ENCODE measurements at places on chromosomes 6 and 20.

DNA sequence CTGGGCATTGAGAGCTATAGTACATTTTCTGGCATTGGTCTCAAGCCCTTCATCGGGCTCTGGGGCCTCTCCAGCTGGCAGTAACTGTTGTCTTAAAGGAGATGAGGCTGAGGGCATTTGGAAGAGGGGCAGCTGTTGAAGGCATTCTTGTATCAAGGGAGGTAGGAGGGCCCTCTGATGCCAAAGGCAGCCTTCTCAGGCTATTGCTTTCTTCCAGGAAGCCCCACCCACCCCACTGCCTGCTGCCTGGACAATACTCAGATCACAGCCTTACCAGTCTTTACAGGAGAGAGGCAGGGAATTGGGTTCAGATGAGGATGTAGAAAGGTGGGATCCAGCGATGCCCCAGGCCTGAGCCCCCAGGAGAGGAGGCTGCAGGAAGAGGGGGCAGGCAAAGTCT is 46.0 kb downstream of the CPXM1 start:
- DNase-seq: no peak

GRCh38 chr6:168782187-168782751 is 341.3 kb downstream of the SMOC2 start:
- no peak for DNase-seq

DNA sequence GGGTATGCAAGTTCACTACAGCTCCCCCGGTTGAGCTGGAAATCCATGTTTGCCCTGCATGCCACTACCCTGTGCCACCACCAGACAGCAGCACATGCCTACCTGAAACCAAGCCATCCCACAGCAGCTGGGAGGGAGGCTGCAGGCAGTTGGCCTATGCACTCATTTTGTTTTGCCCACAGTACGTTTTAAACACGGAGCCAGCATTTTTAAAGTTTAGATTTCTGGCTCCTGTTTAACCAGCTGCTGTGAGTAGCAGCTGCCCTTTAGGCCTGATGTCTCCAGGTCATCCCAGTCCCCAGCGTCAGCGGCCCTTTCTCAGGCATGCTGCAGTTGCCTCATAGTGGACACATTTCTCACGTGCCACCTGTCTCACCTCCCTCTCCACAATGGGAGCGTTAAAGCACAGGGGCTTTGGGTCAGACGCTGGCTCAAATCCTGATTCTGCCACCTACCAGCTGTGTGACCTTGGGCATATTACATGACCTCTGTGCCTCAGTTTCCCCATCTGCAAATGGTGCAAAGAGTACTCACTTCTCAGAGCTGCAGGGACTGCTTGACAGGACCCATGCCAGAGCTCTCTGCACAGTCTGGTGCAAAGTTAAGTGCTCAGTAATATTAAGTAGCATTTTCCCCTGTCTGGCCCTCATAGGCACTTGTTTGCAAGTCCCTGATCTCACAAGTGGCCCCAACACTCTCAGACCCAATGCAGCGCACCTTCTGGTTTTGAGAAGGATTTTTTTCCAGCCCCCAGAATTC is 8.2 kb upstream of the UBE2V1 start:
- peak; percentile 50 for DNase-seq

GRCh38 chr6:16621002-16621401 is 140.3 kb downstream of the ATXN1 start:
- no peak for DNase-seq

DNA sequence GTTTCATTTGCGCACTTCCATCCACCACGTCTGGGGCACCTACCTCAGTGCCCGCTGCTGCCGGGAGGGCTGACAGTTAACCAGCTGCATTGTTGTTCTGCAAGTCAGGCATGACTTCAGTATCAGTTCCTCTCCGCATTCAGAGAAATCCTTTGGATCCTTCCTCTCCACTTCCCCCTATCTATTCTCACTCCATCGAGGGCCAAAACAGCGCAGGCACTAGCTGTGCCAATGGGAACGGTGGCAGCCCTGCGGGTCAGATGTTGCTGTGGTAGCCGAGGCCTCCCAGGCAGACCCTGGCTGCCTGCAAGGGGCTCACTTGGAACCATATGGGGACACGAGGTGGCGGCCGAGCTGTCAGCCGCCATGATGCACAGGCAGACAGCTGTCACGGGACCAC is 64.2 kb upstream of the INSM1 start:
- no peak for DNase-seq

- peak; percentile 45 for DNase-seq
These were observed 802 bp upstream of the NRN1 start for GRCh38 chr6:6007366-6008088.

DNA sequence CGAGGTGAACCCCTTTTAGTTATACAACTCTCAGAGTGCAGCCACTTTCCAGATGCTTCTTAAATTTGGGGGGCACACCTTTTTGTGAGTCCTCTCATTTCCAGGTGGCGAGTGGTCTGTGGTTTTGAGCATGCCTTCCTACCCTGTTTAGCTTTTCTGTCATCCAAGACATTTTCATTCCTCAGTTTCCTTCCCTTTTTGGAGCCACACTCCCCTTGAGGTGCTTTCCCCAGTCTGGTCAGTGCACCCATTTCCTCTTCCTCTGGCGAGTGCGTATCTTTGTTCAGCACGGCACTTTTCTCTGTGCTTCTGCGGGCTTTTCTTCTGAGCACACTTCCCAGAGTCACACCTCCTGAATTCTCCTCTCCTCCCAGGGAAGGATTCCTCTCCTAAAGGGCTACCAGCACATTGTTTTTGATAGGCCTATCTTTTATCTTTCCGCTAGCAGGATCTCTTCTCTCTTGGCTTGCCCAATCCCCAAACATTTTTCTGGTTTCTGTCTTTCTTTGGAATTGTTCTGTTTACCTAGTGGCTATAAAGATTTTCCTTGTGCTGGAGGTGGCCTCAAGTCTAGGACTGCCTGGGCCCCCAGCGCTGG is 1.4 kb downstream of the PHF20 start:
- no peak for DNase-seq

- DNase-seq: no peak
These were observed 6.6 kb upstream of the WTAP start for GRCh38 chr6:159720708-159721107.

DNA sequence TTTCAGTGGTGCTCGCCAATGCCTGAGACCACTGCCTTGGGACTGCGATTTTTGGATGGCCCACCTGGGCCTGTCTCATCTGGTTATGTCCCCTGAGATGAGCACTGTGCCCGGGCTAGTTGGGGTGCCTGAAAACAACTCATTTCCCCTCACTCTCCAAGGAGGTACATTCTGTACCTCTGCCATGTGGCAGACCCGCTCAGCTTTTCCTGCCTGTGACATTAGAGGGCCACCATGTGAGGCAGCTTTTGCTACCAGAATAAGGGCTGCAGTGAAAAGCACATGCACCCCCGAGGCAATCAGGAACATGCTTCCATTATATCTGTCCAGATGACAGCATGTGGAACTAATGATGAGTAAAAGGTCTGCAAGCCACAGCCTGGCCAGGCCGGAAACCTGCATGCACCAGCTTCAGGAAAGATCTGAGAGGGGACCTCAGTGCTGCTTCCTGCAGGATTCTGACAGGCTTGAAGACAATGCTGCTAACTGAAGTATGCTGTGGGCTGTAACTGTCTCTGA is 11.3 kb upstream of the SRSF6 start:
- DNase-seq: no peak

DNA sequence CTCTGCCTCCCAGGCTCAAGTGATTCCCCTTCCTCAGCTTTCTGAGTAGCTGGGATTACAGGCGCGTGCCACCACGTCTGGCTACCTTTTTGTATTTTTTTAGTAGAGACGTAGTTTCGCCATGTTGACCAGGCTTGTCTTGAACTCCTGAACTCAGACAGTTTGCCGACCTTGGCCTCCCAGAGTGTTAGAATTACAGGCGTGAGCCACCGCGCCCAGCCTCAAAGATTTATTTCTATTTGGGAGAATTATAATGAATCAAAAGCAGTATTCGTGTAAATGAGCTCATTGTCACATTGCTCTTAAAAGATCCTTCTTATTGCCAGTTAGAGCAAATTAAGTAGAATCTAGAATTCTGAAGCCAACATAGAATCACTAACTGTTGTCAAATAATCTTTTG is 9.4 kb upstream of the ZNF343 start:
- DNase-seq: no peak

DNA sequence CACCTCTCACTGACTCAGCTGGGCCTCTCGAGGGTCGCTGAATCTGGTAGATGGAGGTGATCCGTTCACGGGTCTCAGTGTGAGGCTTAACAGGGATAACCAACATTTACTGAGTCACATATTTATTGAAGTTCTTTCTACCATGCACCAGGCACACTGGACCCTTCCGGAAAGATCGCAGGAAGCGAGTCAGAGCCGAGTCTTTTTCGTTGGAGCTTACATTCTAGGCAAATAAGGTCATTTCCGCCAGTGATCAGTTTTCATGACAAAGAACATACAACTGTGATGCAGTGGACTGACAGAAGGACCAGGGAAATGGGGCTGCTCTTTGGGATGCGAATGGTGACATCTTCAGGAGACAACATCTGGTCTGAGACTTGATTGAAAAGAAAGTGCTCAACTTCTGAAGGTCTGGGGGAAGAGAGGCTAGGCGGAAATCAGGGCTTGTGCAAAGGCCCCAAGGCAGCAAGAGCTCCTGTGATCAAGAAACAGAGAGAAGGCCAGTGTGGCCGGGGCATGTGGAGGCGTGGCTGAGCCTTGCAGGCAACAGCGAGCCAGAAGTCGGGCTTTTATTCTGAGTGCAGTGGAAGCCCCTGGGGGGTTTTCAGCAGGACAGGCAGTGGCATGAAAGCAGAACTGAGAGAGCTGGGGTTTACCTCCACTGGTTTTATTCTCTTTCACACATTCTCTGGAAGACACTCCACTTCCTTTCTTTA is 56.7 kb downstream of the APCDD1L start:
- DNase-seq: no peak

- DNase-seq: no peak
These were observed 8.0 kb upstream of the WTAP start for GRCh38 chr6:159719287-159719686.

- no peak for DNase-seq
These were observed 43.3 kb downstream of the EPHA7 start for GRCh38 chr6:93376026-93376540.

DNA sequence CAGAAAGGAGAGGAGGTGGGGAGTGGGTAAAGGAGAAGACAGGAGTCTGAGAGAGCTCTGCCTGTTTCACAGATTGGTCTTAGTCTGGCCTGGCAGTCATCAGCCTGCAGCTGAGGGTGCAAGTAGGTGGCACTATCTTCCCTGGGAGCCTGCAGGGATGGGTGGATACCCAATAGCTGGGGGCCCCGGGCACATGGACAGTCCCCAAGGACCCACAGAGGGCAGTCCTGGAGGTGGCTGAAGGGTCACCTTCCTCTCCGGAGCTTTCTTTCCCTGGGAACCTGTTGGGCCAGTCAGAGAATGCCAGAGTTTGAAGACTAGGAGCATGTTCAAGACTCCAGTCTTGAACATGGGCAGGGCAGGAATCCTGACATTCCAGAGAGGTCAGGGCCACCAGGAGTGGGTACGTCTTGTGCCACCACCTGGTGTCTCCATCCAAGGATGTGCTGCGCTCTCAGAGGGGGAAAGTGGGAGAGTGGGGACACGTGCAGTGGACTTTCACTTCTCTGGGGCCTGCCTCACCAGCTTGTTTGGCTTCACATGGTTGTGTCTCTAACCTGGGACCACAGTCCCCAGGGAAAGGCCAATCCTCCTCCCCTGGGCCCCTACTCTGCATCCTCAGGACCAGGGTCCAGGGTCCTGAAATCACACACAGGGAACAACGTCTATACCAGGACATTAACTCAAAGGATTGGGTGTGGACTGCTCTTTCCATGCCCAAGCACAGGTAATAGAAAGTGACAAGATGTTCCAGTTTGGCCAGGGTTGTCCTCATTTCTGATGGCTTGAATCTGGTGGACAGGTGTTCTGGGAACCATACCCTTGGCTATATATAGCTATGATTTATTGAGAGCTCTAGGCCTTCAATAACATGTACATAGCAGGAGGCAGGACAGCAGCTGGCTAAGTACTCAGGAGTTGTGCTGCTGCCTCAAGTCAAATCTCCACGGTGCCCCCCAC is 18.0 kb downstream of the AARS2 start:
- DNase-seq: no peak

DNA sequence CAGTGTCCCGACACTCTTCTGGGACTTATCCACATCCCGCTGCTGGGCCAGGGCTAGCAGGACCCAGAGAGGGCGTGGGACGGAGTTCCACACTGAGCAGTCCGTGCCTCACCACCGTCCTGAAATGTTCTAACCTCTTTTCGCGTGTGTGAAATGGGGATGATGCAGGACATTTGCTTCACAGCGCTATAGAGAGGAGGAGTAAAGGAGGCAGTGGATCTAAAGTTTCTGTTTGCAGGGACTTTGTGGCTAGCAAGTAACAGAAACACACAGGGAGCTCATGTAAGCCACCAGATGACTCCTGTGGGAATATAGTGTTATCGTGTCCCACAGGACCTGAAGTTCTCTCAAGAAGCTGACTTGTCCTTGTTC is 634 bp downstream of the ITPA start:
- no peak for DNase-seq

- DNase-seq: no peak
These were observed 58.4 kb downstream of the SNAP25 start for GRCh38 chr20:10276878-10277580.

DNA sequence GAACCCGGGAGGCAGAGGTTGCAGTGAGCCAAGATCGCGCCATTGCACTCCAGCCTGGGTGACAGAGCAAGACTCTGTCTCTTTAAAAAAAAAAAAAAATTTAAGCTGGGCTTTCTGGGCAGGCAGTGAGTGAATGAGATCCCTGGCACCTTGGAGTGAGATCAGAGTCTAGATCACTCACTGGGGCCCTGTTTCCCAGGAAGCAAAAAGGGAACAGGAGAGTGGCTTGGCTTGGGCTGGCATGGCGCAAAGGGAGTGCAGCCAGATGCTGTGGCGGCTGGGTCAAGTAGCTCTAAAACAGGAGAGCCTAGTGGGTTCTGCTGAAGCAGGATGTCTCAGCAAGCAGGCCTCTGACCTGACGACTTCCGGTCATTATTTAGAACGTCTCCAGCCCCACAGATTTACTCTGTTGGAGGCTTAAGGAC is 10.4 kb downstream of the PLCG1 start:
- no peak for DNase-seq

DNA sequence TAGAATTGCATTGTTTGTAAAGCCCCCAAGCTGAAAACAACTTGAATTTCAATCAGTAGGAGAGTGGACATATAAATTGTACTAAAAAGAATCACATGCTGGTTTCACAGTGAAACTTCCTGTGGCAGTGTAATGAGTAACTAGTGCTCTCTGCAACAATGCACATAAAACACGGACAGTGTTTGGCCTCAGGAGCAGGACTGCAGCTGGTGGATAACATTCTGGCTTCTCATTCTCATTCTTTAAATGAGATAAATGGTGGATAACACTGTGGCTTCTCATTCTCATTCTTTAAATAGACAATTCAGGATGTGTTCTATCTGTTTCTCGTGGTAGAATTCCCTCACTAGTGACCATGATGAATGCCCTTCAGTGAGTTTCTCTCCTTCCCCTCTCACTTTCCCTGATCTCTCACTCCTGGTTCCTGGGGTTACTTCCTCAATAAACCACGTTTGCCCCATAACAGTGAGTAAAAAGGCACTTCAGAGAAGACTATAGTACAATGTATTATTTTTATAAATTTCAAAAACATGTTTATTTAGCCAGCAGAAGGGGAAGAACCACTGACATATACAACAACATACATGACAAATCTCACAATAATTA is 59.9 kb downstream of the SLC22A2 start:
- no peak for DNase-seq
